Sciatic nerve (tissue), 2 donors: ENCODE measurements at places on chromosomes 6 and 20.

DNA sequence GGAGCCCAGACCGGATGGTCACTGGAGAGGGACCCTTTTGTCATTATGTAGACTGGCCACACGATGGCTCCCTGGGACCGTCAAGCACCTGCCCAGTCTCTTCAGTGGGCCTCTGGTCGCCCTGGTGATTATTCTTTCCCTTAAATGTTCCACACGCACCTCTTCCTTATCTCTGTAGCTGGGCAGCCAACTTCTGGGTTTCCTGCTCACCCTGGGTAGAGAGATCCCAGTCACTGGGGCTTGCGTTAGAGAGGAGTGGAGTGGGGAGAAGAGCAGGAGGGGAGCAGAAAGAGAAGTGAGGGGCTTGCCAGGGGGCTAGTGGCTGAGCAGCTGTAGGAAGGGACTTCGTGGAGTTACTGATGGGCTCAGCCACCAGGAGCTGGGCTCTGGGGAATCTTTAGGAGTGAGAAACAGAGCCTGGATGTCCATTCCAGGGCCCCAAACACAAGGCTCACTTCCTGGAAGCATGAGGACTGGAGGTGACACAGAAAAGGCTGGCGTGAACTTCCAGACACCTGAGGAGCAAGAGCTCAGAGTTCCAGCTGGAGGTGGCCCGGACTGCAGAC is 150.1 kb downstream of the DHX35 start:
- DNase-seq, result no peak

- no peak for DNase-seq
These were observed 15.2 kb downstream of the CDH22 start for GRCh38 chr20:46293084-46293483.

GRCh38 chr6:138264372-138264880 is 46.1 kb upstream of the PBOV1 start:
- no peak for DNase-seq

DNA sequence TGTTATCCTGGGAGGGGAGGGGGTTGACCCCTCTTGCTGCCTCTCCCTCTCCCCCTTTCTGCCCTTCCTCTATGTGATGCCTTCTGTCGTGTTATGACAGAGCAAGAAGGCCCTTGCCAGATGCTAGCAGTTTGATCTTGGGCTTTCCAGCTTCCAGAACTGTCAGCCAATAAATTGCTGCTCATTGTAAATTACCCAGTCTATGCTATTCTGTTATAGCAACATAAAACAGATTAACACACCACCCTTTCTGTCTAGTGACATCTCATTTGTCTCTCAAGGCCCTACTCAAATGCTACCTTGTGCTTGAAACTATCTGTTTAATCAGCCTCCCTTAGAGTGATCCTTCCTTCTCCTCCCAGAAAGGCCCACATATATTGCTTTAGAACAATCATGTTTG is 16.4 kb upstream of the MAP3K4 start:
- DNase-seq, result no peak

DNA sequence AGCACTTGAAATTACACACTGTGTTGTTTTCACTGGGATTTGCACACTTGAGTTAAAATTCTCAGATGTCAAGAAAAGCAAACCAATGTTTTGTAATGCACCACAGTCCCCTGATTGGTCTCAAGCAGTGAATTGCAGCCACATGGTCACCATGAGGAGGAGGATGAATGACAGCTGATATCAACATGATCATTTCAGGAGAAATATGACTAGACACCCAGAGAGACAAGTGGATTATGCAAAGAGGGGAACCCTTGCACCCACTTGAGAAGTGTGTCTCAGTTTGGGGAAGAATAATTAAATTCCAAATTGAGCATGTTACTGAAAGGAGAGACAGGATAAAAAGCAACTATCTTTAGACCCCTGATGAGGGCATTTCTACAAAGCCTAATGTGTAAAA is 69.3 kb downstream of the UST start:
- no peak for DNase-seq

GRCh38 chr20:45337367-45338120 is 10.7 kb downstream of the SDC4 start:
- DNase-seq, result no peak

- no peak for DNase-seq
These were observed 16.5 kb upstream of the SNX3 start for GRCh38 chr6:108277295-108277694.

GRCh38 chr6:10463491-10464481 is 48.9 kb upstream of the TFAP2A start:
- no peak for DNase-seq

- DNase-seq, result no peak
These were observed 105.0 kb downstream of the MRPL14 start for GRCh38 chr6:44022296-44022661.
